ENCODE measurements at places on chromosomes 2 and 18. TPM values are rescaled to one million over a fixed set of nuclear protein-coding genes. Genes with fewer than 3 reads are reported as not detected.
A peak's percentile ranks its signal among the peaks of the same experiment; 100 is the strongest.

GRCh38 chr18:8423051-8423557 is 186.1 kb upstream of the RAB12 start:
- no peaks in the 10 kb centered on the region for H3K4me1 ChIP-seq
- H3K27me3 ChIP-seq, result no peaks in the 10 kb centered on the region
- no peak overlapping the region for H3K27ac ChIP-seq
- no peaks in the 10 kb centered on the region for H3K36me3 ChIP-seq

- H3K27me3 ChIP-seq, result no peaks in the 10 kb centered on the region
- no peaks in the 10 kb centered on the region for H3K4me1 ChIP-seq
- DNase-seq, result no peak
- peaks cover 20% of the 10 kb centered on the region for H3K36me3 ChIP-seq
- no peak overlapping the region for H3K4me3 ChIP-seq
- H3K27ac ChIP-seq, result no peak overlapping the region
These were observed 19.1 kb upstream of the NARS1 start for GRCh38 chr18:57640749-57641148.

GRCh38 chr2:187155476-187155875 is 292.6 kb downstream of the CALCRL start:
- no peak overlapping the region for H3K27ac ChIP-seq
- H3K4me1 ChIP-seq, result no peaks in the 10 kb centered on the region
- H3K27me3 ChIP-seq, result no peaks in the 10 kb centered on the region
- no peak for DNase-seq

Gene MRO
- total RNA-seq, result not detected

DNA sequence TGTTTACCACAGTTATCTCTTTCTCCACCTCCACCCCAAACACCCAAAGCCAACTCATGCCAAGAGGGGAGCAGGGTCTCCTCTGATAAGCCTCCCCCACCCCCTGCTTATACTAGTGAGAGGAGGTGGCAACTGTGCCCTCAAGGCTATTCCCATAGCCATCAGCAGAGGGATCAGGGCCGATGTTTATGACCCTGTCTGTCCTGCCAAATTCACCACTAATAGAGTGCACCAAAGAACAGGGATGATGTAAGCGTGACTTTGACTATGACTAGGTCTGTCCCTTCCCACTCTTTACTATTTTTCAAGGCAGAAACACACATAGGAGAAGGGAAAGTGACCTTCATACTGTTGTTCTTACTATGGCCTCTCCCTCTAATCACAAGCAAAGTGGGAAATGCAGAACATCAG is 74.6 kb downstream of the CLHC1 start:
- H3K27ac ChIP-seq, result peak overlapping the region; percentile 54
- no peaks in the 10 kb centered on the region for H3K27me3 ChIP-seq
- peaks cover 94% of the 10 kb centered on the region for H3K4me1 ChIP-seq

- no peak for DNase-seq
- peak overlapping the region; percentile 99 for H3K27ac ChIP-seq
- no peaks in the 10 kb centered on the region for H3K4me1 ChIP-seq
- peaks cover 16% of the 10 kb centered on the region for H3K36me3 ChIP-seq
- peak overlapping the region; percentile 84 for H3K4me3 ChIP-seq
These were observed 587 bp upstream of the TANK start for GRCh38 chr2:161159456-161160225.

DNA sequence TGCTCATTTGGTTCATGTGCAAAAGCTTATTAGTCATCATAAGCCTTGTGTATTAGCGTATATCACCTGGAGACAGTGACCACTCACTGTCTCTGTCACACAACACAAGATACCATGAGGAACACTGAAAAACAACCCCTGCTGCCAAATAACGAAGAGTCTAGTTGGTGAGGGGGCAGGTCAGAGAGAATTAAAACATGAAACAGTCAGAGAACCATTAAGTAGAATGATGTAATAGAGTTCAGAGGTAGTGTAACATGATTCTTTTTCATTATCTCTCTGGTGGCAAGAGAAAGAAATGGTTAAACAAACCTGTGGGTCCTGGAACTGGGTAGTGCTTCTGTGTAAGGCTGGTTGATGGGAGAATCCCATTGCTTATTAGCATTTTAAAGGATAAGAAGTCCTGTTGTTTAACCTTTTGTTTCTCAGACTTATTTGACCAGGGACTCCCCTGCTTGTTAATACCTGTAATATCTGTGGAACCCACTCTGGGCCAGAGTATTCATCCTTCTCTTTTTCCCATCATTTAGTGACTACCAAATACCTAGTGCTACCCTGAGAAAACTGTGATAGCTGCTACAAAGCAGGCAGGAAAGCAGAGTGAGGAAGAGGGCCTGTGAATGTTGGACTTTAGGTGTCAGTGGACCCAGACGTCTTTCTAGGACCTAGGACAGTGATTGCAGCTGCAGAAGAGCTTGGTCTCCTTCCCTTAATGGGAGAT is 38.0 kb downstream of the PTRHD1 start:
- H3K4me1 ChIP-seq, result no peaks in the 10 kb centered on the region
- H3K27me3 ChIP-seq, result no peaks in the 10 kb centered on the region
- H3K27ac ChIP-seq, result no peak overlapping the region
- H3K4me3 ChIP-seq, result no peak overlapping the region
- DNase-seq, result no peak
- peaks cover 22% of the 10 kb centered on the region for H3K36me3 ChIP-seq

Gene WNT10A
- 4.3 TPM for total RNA-seq

GRCh38 chr2:49935449-49935848 is 781.1 kb upstream of the FSHR start:
- no peak overlapping the region for H3K4me3 ChIP-seq
- no peaks in the 10 kb centered on the region for H3K27me3 ChIP-seq
- H3K36me3 ChIP-seq, result no peaks in the 10 kb centered on the region
- DNase-seq, result no peak

DNA sequence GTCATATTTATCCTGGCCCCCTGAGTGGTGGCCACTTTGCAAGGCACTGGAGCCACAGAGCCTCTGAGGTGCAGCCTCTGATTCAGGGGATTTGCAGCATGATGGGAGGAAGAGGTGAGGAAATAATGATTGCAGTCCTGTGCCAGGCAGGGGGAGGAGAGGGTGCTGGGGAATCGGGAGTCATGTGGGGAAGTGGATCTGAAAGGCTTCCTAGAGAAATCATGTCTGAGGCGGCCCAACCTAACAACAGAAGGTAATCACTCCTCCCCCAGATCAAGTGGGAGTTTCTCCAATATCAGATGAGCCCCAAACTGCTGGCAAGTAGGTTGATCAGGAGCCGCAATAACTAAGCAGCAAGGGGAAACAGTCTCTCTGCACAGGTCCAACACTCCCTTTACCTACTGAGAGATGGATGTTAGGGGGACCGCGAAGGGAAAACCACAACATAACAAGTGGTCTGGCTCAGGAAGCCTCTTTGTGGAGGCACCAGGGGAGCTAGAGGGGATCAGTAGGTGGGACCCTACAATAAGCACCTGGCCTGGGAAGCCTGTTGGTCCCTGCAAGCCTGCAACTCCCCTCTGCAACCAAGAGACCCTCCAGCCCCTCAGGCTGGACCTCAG is 71.8 kb upstream of the NPAS2 start:
- no peaks in the 10 kb centered on the region for H3K27me3 ChIP-seq
- H3K4me3 ChIP-seq, result no peak overlapping the region
- H3K36me3 ChIP-seq, result no peaks in the 10 kb centered on the region
- H3K27ac ChIP-seq, result no peak overlapping the region
- H3K4me1 ChIP-seq, result peaks cover 3% of the 10 kb centered on the region
